ENCODE measurements at places on chromosomes 12 and 14. TPM values are rescaled to one million over a fixed set of nuclear protein-coding genes. Genes with fewer than 3 reads are reported as not detected.

FAM186B gene
- polyA plus RNA-seq: 3.2 TPM

NTN4 gene
- 103 TPM for polyA plus RNA-seq

GPRC5A gene
- polyA plus RNA-seq: 10.7 TPM

- no peak for DNase-seq
Measured at GRCh38 chr14:59283361-59283760, 94.9 kb downstream of the DAAM1 start.

- DNase-seq: no peak
Measured at GRCh38 chr12:39442831-39443080, 164 bp downstream of the KIF21A start.

- DNase-seq: no peak
Measured at GRCh38 chr12:130944878-130945277, 8.8 kb upstream of the ADGRD1 start.

GRCh38 chr14:40386433-40386832, 954.2 kb upstream of the FBXO33 start:
- DNase-seq: no peak

DNA sequence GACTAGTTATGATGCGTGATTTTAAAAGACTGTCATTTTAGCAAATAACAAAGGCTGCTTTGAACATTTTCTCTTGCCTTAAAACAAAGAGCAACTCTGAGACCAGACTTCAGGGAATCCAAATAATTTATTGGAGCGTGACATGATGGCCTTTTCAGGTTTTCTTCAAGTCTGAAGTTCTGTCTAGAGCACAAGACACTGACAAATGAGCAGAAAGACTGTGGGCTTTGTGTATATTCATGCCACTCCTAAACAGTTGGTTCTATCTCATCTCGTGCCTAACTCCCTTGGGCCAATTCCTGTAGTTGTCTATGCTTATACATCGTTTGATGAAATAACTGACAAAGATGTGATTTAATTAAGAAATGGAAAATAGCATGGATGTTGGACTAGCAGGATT, 47.5 kb downstream of the IFT81 start:
- no peak for DNase-seq

GRCh38 chr14:36105401-36105800, 71.1 kb downstream of the PTCSC3 start:
- DNase-seq: no peak

DNA sequence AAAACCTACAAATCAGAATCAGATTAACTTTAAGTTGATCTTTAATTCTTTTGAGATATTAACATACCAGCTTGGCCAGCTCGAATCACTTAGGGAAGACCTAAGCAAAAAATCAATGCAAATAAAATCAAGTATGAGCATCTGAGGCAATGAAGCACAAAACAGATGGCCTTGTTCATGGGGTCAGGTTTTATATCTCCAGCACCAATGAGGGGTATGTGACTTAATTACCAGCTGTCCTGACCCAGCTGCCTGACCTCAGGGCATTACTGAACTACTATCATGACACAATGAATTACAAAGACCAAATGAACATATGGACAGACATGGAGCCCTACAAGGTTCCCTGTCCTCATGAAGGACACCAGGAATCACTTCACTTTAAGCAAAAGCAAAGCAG, 70.5 kb downstream of the FGD6 start:
- no peak for DNase-seq

DNA sequence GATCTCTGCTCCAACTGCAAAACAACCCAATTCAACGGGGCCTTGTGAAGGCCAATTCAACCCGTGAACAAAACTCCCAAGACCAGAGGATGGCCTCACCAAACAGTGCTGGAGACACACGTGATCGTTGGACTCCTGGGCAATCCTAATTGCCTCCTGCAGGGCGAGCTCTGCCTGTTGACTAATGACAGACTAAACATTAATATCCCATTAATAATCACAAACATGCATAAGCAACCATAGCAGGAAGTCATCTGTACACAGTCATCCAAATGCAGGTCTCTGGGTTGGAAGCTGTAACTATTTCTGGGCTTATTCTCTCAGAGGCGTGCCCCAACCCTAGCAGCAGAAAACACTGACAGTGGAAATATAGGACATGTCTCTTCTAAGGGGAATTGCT, 21.0 kb downstream of the ANAPC5 start:
- DNase-seq: no peak

DNA sequence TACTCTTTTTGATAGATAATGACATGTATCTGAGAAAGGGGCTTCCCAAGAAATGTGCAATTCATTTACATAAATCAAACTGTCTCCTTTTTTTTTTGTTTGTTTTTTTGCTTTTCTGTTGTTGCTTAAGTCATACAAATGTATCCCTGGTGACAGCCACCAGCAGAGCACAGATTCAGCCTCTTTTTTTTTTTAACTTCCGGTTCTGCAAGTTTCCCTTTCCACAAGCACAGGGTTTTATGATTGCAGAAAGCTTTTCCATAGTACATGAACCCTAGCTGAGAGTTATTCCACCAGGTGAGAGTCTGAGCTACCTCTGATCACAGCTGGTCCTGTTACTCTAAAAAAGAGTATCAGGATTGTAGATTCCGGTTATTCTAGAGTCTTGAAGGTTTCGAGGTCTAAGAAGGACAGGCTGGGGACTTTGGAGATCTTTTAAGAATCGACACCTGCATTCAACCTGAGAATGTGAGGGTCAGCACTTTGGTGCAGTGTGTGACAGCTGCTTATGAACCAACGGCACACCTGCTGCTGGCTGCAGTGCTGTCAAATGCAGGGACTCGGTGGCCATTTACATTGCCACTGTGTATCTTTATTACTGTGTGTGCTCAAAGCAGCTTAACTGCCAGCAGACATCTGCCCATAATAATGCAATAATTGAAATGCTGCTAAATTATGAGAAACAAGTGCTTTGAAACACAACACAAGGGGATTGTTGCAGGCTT, 551.7 kb downstream of the NRXN3 start:
- DNase-seq: no peak

DNA sequence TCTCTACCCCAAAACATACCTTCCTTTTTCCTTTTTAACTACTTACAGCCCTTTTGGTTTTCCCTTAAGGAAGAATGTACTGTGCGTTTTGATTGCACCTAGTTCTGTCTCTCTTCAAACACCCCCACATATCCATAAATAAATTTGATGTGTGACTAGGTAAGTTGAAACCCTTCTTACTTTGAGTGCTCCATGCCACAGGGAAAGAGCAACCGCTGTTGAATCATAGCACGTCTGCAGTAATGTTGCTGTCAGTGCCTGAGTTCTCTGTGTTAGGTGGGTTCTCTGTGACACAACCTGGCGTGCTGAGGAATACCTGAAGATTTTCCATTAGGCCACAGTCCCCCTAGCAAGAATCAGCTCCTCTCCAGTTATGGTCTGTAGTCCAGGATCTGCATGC, 102.1 kb downstream of the FIGNL2 start:
- DNase-seq: no peak

- no peak for DNase-seq
Measured at GRCh38 chr14:63993992-63994391, 141.2 kb downstream of the SYNE2 start.

- no peak for DNase-seq
Measured at GRCh38 chr12:119145367-119145766, 33.4 kb upstream of the HSPB8 start.

DNA sequence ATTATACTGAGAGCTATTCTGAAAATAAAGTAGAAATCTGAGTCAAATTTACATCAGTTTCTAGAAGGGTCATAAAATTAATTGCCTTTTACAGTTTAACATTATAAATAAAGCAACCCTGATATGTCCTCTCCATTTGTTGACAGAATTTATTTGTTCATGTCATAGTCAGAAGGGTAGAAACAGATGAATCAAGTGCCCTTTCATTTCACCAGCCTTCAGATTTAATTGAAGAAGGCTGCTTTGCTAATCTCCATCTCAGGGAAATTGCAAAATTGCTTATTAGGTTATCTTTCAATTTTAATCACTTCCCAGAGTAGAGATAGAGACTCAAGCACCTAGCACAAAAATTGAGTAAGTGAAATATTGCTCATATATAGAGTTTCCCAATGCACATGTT, 76.8 kb downstream of the ATXN7L3B start:
- no peak for DNase-seq

DNA sequence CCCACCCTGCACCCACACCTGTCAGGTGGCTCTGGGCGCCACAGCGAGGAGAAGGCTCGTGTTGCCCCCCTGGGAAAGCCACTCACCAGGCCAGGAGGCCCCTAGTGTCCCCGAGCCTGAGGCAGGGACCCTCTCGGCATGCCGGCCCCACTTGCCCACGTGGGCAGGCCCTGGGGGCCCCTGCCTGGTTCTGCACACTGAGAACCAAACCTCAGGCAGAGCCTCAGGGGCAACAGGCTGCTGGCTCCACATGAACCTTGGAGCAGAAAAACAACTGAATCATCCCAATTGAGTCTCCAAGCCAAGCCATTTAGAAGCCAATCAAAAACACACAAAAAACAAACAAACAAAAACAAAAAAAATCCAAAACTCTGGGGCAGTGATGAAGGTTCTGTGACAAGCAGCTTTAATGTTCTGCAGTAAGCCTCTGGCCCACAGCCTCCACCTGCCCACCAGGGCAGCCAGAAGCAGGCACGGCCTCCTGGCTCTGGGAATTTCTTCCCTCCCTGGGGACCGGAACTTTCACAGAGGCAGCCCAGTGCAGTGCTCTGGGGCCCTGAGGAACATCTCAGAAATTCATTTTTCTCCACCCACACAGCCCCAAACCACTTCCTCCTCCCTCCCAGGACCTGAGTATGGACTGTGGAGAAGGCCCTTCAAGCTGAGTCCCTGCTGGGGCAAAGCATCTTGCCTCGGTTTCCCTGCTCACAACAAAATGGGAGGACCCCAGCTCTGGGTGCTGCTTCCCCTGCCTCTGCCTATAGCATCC, 90.2 kb downstream of the CHGA start:
- DNase-seq: no peak

DNA sequence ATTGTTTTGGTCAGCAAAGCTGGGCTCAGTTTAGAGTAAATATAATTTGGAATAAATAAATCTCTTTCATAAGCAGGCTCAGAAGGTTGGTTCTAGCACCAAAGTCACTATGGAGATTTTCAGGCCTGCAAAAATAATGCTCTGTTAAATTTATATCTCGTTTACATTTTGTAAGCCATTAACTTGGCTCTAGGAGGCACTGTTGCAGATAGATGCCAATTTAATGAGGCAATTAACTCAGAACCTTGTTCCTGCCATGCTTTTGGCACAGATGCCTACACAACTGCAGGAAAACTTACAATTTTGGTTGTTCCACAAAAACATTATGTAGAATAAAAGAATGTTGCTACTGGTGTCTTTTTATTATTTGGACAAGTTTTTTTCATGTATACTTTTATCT, 428.1 kb downstream of the FLRT2 start:
- DNase-seq: no peak

- no peak for DNase-seq
Measured at GRCh38 chr14:101223127-101223526, 319.6 kb upstream of the RTL1 start.

DNA sequence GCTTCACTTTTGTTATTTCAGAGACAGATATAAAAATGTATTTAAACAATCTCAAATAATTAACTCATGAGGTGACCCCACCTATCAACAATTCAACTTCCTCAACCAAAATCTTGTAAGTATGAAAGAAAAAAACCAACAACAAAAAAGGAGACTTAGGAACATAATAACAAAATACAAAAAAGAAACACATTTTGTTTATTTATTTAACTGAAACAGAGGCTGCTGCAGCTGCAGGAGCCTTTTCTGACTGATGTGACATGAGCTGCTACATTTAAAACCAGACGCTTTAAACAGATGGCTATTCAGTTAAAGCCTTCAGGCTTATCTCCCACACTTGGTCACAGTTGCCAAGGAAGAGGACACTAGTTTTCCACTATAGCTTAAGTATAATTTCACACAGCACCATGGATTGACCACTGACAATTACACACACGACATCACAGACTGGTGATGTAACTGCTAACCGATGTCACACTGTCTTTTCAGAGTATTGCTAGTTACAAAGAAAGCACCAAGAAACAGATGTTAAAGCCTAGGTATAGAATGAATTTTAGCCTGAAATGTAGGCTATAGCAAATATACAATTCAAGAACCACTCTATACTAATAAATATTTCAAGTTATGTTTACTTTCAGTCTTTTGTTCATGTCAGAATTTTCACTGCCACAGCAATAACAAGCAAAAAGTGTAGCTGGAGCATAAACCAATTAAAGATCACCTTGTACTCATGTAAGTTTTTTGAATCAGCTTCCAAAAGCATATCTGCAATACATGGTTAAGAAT, 113.0 kb downstream of the MED13L start:
- no peak for DNase-seq
